NCI-H2081 treated with DMSO at 0.1 percent for 48 hours (cell line): ENCODE measurements at places on chromosomes 3 and 15.
A peak's percentile ranks its signal among the peaks of the same experiment; 100 is the strongest.

DNA sequence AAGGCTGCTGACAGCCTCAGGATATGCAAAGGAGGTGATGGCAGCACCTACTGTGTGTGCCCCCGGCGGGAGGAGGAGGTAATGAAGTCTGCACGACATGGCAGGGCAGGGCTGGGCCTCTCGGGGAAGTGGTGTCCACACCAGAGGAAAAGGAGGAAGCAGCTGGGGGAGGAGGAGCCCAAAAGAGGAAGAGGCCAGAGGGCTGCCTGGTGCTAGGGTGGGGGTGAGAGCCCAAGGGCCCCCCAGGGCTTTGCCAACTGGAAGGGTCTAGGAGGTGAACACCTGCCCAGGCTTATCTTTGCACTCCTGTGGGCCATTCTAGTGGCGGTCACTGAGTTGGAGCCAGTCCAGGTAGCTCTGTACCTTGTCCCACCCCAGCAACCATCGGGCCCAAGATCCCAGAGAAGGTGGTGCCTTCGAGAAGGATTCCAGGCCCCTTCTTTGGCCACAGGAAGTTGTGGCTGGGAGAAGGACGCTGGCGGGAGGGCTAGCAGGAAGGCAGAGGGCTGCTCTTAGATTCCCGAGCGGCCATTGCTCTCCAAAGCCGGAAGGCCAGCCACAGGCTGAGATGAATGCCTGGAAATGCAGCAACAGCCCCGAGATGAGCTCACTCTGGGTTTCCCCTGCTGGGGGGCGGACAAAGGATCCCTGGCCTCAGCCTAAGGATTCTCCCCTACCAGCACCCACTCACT, 7.0 kb downstream of the GNAI2 start:
- DNase-seq = no peak

GRCh38 chr3:190989218-190989617, 126.7 kb upstream of the GMNC start:
- DNase-seq = no peak

GRCh38 chr3:78165876-78166275, 1126.0 kb downstream of the ROBO2 start:
- no peak for DNase-seq

- DNase-seq = no peak
Observed at GRCh38 chr3:181510500-181510899, 201.2 kb upstream of the SOX2 start.

DNA sequence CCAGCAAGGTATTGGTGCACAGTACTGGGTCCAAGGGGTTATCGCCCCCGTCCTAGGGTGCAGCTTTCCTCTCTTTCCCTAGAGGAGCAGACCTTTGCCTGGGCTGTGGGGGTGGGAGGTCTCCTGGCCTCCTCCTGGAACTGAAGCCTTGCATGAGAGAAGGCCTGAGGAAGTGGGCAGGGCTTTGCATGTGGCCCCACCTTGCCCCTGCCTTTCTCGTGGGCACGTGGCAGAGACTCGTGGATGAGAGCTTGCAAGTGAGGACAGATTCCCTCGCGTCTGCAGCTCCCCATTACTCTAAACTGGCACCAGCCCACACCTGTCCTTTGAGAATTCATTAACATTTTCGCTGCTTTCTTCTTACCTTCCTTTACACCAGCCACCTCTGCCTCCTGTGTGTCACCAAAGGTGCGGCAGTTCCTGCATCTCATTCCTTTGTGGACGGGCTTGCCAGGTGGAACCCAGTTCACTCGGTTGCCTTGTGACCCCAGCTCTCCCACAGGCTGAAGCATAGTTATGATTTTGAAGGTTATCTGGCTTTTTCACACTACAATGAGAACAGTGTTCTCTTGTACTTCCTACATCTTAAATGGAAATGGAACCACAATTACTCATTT, 40.9 kb upstream of the NR2C2 start:
- no peak for DNase-seq

GRCh38 chr15:80436511-80437307, 32.5 kb downstream of the ARNT2 start:
- DNase-seq = no peak

DNA sequence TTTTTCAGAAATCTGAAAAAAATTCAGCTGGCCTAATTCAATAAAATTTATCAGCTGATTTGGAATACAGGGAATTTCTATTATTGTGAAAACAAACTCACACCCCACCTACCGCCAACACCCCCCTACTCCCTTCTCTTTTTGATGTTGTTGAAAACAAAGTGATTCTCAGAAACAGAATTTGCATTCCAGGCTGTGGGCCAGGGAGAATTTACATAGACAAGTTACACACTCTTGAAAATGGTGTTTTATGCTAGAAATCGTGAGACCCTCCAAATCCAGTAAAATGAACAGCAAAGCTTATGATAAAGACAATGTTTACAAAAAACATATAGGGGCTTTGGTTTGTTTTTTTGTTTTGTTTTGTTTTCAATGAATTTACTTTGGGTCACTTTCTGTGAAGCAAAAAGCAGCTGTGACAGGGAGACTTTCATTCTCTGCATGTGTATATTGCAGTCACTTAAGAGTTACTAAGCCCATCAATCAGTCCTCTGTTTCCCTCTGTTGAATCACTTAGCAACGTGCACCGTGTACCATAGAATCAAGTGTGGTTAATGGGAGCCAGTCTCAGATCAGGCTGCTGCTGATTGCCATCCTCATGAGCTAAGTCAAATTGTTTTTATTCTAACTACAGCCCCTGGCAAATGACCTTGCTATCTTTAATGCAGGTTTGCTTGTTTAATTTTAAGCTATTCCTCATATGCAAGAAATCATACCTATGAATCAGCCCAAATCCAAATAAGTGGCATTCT, 159.8 kb downstream of the ALCAM start:
- peak; percentile 57 for DNase-seq

DNA sequence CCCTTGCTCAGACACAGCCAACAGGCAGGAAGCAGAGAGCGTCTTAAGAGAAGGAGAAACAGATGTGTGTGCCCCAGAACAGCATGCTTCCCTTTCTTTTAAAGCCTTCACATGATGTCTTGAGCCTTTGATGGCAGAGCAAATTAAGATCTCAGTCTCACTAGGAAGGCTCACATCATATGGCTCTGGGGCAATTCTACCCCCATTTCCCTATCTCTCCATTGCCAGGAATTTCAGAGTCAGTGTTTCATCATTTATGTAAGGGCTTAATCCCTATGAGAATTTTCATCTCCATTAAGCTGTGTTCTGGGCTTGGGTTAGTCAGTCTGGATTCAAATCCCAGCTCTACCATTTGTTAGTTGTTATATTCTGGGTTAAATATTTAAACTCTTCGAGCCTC, 41.4 kb upstream of the GLCE start:
- DNase-seq = no peak

GRCh38 chr15:98599909-98600691, 48.2 kb upstream of the IGF1R start:
- DNase-seq = no peak
